ENCODE measurements at places on chromosomes 1 and 21.

DNA sequence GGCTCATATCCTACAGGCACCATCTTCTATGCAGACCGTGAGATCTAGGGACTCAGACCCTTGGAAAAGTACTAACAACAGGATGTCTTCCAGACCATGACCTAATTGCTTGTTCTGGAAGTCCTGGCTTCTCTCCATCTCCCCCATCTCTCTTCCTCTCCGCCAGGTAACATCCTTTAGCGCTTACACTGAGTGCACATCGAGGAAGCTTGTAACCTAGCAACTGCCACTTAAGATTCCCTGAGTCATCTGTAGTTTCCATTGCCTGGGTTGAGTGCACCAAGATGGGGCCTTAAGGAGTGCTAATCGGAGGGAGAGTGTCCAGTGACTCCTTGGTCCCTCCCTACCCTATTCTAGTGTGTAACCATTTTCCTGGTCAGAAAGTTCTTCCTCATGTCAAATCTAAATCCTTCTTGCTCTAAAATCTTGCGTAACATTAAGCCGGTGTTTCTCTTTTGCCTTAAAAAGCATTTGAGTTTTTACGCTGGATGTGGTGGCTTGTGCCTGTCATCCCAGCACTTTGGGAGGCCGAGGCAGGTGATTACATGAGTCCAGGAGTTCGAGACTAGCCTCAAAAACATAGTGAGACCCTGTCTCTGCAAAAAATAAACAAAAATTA, 9.7 kb downstream of the KLHDC8A start:
- DNase-seq = no peak

- no peak for DNase-seq
Observed at GRCh38 chr1:45009296-45009865, 1.7 kb downstream of the HECTD3 start.

GRCh38 chr1:180888870-180889269, 23.8 kb upstream of the KIAA1614 start:
- no peak for DNase-seq

- no peak for DNase-seq
Observed at GRCh38 chr1:32724678-32725614, 22.4 kb upstream of the SYNC start.

DNA sequence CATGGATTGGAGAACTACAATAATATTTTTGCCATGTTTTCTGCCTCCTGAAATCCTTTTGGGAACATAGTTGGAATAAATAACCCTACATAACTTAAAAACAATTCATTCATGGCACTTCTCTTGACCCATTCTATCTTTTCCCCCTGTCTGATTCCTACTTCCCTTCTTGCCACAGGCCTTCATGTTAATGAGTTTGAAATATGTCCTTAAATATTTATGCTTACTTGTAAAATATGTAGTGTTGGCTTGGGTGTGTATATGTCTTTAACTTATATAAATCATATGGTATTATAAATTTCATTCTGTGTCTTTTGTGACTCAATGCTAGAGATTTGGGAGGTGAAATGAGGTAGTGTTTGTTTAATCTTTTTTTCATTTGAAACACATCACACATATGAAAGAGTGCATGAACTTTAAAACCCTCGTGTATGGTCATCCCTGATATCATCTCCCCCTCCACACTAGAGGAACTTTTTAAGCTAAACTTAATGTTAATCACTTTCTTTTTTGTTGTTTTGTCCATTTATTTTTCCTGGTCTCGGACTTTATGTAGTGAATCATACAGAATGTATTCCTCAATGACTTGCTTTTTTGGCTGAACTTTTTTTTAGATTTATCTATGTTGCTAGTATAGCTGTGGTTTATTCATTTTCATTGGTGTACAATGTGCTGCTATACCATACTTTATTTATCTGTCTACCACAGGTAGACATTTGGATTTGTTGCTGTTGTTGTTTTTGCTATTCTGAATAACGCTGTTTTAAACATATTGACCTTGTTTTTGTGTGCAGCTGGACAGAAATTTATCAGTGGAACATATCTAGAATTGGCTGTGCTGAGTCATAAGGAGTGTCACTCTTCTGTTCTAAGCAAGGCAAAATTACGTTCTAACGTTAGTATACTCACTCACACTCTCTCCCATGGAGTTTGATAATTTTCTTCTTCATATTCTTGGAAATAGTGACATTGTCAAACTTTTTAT, 441.6 kb downstream of the PLPP3 start:
- DNase-seq = no peak

- DNase-seq = no peak
Observed at GRCh38 chr1:183318433-183318832, 99.7 kb downstream of the NMNAT2 start.

- no peak for DNase-seq
Observed at GRCh38 chr1:194654956-194655355, 1468.5 kb upstream of the B3GALT2 start.

GRCh38 chr1:203188686-203189232, 2.3 kb upstream of the CHI3L1 start:
- DNase-seq = no peak

DNA sequence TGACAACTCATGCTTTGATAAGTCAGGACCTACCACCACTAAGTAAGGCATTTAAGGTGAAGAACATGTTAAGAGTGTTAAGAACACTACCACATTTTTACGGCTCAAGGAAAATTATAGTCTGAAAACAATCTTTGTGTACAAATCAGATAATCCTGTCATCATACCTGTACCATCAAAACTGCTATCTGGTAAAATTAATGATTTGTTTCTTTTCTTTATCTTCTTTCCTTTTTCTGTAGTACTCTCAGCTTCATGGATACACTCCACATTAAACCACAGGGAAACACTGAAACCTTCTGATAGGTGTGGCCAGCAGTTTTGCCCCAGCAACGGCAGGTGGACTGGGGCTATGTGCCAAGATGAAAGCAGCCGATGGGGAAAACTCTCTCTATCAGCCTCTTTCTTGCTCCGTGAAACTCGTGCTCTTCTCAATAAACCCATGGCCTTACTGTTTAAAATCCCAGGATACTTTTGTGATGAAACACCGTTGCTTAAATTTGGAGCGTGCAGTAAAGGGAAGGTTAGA, 75.1 kb downstream of the LYST start:
- DNase-seq = no peak

DNA sequence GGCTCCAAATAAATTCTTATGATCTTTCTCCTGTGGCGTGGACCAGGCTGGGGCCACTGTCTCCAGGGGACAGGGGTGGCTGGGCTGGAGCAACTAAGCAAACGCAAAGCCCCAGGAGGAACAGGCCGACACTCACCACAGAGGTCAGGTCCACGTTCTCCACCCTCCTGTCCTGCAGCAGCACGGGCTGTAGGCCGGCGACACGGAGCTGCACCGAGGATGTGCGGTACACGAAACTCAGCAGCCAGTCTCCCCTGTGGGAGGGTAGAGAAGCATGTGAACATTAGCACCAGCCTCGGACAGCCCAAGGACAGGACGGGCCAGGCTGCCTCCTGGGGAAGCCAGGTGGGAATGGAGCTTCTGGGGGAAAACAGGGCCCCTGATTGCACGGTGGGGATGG, 29.6 kb downstream of the HTR6 start:
- DNase-seq = no peak

DNA sequence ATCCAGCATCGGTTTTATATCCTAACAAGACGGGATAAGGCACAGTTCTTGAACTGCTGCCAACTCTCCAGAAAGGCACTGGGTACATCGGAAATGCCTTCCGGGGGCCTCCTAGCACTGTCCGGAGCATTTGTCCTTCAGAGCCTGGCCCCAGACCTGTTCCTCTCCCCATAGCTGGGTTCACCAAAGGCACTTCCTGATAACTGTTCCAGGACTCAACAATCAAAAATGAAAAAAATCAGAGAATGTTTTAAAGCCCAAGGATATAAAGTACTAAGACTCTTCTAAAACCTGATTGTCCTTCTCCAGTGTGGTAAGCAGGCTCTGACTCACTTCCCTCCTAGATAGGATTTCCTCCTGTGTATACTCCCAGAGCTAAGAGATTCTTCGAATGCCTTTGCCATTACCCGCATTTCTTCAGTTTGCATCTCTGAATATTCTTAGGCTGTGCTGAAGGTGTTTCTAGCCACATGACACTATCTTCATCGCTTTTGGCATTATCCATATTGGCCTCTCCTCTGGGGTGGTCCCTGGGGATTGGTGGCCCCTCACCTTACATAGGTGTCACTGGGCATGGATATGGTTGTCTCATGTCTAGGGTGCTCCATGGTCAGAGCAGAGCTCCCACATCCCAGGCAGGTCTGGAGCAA, 112.9 kb downstream of the ZBTB18 start:
- DNase-seq = no peak

GRCh38 chr1:183385340-183386144, 32.6 kb downstream of the NMNAT2 start:
- DNase-seq = no peak

DNA sequence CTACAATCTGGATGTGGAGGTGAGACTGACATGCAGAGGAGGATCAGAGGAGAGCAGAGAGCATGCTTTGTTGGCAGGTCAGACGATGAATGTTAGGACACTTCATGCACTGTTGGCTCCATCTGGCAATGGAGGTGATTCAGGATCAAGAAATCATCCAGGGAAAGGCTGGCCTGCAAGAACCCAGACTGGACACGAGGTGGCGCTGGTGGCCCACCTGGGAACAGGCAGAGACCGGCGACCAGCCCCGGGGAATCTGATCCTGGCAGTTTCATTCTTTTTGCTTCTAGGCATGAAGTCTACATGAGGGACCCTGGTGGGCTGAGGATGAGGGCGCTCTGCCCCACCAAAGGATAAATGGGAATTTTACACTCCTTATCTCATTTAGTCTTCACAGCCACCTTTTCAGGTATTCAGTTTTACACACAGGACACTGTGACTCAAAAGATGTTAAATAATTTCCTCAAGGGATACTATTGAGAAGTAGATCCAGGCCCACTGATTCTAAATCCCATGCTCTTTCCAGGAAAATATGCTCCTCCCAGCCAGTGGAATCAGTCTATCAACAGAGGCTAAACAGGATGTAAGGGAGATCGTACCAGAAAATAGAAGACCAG, 26.2 kb upstream of the SCMH1 start:
- DNase-seq = peak; percentile 38

- no peak for DNase-seq
Observed at GRCh38 chr1:227901906-227902640, 45.7 kb downstream of the WNT9A start.

DNA sequence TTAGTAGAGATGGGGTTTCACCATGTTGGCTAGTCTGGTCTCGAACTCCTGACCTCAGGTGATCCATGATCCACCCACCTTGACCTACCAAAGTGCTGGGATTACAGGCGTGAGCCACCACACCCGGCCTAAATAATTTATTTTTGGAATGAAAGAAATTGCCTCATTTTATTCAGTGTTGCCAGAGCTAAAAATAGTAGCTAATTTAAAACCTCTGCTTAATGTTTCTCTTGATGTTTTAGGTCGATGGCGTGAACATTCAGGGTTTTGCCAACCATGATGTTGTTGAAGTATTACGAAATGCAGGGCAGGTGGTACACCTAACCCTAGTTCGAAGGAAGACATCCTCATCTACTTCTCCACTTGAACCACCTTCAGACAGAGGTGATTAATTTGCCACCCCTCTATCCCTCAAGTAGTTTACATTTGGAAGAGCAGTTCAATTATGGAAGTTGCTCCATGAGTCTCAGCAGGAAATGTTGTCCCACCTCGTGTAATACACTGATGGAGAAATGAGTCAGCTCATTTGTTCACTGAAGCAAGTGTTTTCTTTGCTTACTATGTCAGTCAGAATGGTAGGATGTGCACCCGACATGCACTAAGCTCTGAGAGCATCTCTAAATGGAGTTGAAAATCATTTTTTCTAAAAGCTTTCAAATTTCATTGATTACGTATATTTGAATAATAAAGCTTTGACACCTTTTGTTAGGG, 54.9 kb downstream of the PATJ start:
- DNase-seq = no peak

DNA sequence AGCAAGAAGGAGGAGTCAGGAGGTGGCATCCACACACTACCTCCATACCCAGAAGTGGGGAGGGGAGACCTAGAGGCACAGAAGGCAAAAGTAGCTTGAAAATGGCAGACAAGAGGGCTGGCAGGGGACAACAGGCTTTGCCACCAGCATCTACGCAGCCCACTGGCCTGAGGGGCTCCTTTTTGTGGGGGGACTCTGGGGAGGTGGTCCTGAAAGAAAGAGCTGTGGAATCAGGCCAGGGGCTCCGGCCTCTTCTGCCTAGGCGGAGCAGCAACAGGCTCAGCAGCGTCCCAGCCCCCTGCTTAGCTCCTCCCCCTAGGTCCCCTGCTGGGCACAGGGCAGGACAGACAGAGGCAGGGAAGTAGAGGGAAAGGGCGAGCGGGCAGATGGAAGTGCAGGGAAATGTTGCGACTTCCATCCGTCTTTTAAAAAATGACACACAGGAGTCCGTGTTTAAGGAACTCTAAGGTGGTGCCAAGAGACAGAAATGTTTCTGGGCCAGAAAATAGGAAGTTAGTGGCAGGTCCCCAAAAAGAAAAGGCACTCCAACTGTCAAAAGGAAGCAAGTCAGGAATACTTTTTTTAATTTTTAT, 10.0 kb upstream of the LEFTY2 start:
- no peak for DNase-seq

DNA sequence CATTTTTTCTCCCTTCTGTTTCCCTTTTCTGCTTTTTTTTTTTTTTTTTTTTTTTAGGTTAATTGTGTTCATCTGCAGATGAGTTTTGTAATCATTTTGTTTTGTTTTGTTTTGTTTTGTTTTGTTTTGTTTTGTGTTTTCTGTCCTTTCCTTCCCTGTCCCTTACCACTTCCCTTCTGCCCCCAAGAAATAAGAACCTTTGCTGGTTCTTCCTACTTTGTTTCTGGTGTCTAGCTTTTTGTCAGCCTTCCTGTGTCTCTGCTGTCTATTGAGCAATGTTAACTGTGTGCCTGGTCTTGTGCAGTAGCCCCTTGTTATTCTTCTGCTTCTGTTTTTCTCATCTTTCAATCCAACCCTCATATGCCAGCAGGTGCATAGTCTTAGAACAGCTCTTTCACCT, 46.0 kb downstream of the MPZL1 start:
- no peak for DNase-seq

DNA sequence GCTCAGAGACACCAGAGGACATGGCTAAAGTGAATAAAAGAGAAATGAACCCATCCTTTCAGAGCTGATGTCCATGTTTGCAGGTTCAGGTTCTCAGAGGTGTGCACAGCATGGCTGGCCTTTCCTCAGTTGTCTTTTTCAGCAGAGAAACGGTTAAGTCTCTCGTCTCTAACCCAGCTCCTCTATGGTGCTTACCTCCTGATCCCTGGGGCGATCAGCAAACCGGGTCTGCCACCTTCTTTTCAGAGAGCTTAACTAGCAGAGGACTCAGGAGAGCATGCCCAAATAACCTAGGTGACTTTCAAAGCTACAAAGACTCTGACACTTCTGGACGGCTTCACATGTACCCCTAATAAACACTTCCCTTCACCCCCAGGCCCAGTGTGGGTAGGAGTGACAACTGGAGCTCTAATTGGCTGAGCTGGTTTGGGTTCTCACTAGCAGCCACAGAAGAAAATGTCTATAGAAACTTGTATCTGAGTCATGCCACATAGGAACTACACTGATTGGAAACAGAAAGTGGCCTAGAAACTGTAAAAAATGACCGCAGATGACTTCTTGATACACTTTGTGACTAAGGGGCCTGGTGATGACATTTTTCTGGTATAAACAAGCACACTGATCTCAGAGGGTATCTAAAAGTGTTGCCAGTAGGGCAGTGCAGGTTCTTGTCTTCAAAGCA, at the start of gene AIM2:
Gene AIM2, minus strand, starts transcription at position 329 of the 682 bp plus-strand sequence. CDS start 3,267 bp downstream, outside the sequence.
- DNase-seq = peak; percentile 24
